ENCODE measurements at places on chromosomes 13 and 19.

GRCh38 chr19:6713773-6714692 is 6.4 kb downstream of the C3 start:
- DNase-seq: no peak

DNA sequence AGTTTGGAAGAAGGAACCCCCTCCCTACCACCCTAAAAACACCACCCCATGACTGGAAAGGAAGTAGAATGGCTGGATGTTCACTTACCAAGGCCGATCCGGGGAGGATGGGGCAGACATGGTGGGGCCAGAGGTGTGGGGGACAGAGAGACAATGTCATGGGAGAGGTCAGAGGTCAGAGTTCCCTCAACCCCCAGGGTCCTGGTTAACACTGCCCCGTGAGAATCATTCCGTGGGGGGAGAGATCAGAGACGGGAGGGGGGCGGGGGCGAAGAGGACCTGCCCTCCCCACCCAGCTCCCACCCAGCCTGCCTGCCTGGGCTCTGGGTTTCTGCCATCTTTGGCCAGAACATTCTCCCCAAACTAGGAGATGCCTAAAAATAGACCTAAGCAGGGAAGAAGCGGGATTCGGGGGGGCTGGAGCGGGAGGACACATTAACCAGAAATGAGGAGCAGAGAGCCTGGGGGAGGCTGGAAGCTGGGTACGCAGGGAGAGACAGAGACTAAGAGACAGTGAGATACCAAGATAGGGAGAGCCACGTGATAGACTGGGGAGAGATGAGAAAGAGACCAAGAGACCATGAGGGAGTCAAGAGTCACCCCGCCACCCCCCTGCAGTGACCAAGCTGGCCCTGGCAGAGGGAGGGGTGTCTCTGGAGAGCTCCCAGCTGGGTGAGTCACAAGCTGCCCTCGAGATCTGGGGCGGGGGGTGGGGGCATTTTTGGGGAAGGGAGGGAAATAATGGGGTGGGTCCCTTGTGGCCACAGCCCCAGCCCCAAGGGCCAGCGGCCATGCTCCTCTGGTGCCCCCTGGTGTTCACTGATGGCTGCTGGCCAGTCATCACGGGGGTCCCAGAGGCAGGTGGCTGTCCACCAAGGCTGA is 6.1 kb upstream of the KANK2 start:
- DNase-seq: peak; percentile 73

GRCh38 chr13:23320926-23321534 is 112.5 kb downstream of the SACS start:
- DNase-seq: no peak

DNA sequence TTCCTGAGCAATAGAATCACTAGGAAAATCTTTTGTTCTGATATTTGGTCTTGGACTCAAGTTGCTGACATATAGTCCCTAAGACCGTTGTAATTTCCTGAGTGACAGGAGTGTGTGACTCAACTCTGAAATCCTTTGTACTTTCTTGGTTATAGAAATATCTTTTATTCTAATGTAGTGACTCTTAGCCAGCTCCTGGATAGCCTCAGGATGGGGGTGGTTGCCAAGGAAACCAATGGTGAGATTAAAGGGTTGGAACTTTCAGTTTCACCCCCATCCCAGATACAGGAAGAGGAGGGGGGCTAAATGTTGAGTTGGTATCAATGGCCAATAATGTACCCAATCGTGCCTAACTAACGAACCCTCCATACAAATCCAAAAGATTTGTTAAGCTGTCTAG is 41.8 kb downstream of the MBD3L2B start:
- DNase-seq: no peak

DNA sequence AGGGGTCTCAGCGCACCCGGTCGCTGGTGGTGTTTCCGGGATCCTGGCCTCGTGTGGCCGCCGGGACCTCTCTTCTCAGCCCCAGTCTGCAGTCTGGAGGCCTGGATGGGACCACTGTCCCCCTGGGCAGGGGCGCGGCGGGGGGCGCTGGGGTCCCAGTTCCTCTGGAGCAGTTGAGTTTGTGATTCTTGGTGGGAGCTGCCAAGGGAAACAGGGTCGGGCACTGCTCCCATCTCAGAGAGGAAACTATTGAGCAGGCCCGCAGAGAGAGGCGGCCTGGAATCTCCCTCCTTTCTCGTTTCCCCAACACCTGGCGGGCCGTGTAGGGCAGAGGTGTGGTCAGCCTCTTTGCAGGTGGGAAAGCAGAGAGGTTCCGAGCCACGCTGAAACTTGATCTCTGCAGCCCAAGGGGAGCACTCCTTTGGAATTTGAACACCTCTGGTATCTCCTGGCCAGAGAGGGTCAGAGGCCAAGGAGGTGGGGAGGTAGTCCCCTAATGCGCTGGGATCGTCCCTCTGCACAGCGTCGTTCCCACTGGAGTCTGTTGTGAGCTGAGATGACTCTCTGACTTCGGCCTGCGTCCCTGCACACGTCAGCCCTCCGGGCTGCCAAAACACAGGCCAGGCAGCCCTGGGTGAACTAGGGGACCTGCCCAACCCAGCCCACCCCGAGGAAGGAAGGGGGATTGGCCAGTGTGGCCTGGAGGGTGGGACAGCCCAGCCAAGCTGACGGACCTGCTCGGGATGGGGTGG is 741 bp downstream of the PLEKHF1 start:
- no peak for DNase-seq

DNA sequence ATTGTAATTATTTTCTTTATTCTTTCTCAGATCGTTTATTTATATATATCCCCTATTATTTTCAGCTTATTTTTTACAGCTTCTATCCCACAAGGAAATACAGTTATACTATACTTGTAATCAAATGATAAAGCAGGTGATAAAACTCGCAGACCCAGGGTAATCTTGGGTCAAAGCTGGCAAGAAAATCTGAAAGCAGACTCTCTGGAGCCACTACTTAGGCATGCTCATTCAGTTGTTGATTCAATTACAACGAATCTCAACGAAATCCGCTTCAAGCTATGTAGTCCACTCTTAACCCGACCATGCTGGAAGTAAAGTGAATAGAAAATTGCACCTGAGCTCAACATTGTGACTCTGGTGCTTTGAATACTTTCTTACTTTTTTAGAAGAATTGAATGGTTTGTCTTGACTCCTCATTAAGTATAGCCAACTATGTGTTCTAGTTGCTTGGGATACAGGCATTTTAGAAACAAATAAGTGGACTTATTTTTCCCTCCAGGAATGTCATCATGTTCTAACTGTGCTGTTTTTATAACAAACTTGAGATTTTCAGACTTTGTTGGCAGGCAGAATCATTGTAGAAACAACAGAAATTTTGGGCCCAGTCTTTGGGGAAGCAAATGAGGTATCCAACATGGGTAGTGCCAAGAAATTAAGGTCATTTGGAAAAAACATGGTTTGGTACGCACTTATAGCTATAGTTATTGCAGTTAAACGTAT is 21.4 kb downstream of the ESD start:
- DNase-seq: no peak

GRCh38 chr13:41455725-41456419 is 1.5 kb upstream of the RGCC start:
- DNase-seq: peak; percentile 36

GRCh38 chr19:6297202-6297601 is 17.4 kb upstream of the MLLT1 start:
- DNase-seq: no peak

- no peak for DNase-seq
Measured at GRCh38 chr19:34193439-34193838, 21.1 kb downstream of the LSM14A start.

GRCh38 chr19:1874554-1875185 is 10.6 kb downstream of the ABHD17A start:
- peak; percentile 76 for DNase-seq

DNA sequence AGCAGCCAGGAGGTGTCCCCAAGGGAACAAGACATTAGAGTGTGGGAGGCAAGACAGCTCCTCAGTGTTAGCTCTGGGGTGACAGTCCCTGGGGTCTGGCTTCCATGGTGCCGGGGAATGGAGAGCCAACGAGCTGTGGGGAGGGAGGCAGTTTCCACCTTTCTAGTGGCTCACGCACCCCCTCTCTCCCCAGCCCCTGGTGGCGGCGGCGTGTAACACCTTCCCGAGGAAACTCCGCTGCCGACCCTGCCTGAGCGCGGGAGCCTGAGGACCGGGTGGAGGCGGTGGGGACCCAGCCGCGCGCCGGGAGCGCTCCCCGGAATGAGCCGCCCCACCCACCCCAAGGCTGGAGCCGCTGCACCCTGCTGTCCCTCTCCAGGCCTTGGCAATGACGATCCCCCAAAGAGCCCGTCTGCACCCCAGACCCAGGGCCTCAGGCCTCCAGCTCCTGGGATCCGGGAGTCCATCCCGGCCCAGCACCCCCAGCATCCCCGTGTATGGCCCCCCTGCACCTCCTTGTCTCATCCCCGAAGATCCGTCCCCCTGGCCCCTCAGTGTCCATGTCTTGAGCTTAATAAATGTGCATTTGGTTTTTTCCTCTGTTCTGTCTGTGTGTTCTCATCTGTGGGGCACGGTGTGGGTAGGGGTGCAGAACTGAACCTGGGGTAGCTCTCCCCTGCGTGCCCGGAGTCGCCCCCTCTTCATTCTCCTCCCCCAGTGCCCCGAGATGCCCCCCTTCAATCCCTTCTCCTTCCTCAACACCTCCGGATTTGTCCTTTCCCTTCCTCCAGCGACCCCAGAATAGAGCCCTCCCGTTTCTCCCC is 622 bp upstream of the FXYD5 start:
- peak; percentile 39 for DNase-seq

- DNase-seq: no peak
Measured at GRCh38 chr19:33210266-33210940, 15.2 kb downstream of the SLC7A10 start.

- no peak for DNase-seq
Measured at GRCh38 chr13:48403151-48403631, 9.7 kb downstream of the LPAR6 start.

Measured in erythroblast (primary cell).